ENCODE measurements at places on chromosomes 1 and 21. TPM values are rescaled to one million over a fixed set of nuclear protein-coding genes. Genes with fewer than 3 reads are reported as not detected.

DNA sequence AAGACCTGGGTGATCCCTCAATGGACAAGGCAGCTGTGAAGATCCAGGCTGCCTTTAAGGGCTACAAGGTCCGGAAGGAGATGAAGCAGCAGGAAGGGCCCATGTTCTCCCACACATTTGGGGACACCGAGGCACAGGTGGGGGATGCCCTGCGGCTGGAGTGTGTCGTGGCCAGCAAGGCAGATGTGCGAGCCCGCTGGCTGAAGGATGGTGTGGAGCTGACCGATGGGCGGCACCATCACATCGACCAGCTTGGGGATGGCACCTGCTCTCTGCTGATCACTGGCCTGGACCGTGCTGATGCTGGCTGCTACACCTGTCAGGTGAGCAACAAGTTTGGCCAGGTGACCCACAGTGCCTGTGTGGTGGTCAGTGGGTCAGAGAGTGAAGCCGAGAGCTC, 85.2 kb downstream of the TRIM11 start:
- no peak overlapping the region for H3K27ac ChIP-seq
- H3K27me3 ChIP-seq, result no peaks in the 10 kb centered on the region
- no peak overlapping the region for H3K4me3 ChIP-seq
- no peaks in the 10 kb centered on the region for H3K4me1 ChIP-seq

GRCh38 chr1:85275701-85276214, 674 bp downstream of the BCL10 start:
- peaks cover 12% of the 10 kb centered on the region for H3K4me1 ChIP-seq
- H3K4me3 ChIP-seq, result peak overlapping the region; percentile 94
- H3K27me3 ChIP-seq, result no peaks in the 10 kb centered on the region
- peak overlapping the region; percentile 61 for H3K27ac ChIP-seq

DNA sequence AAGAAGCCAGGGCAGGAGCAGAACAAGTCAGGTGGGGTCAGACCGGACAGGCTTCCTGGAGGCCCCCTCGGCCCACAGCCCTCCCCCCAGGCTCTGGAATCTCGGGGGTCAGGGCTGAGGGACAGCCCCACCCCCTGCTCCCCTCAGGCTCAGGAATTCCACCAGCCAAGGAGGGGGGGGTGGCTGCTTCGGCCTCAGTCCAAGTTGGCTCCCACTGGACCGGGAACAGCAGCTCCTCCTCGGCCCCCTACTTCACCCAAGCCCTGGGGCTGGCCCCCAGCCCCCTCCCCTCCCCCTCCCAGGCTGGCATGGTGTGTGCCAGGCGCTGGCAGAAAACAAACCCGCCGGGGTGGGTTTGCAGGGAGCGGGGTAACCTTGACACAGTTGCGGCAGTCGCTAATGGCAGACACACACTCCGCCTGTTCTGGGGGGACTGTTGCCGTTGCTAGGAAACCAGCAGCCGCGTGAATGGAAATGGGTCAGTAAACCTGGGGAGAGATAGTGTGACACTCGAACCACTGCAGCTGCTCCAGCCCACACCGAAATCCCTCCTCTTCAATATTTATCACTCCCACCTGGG, 32.4 kb downstream of the AHDC1 start:
- no peaks in the 10 kb centered on the region for H3K36me3 ChIP-seq
- H3K27ac ChIP-seq, result peak overlapping the region; percentile 92
- peaks cover 79% of the 10 kb centered on the region for H3K4me1 ChIP-seq
- peak; percentile 45 for DNase-seq
- no peak overlapping the region for H3K4me3 ChIP-seq

- no peak overlapping the region for H3K27ac ChIP-seq
- H3K27me3 ChIP-seq, result no peaks in the 10 kb centered on the region
- H3K36me3 ChIP-seq, result no peaks in the 10 kb centered on the region
- no peaks in the 10 kb centered on the region for H3K4me1 ChIP-seq
Measured at GRCh38 chr1:16918371-16918770, 3.4 kb upstream of the CROCC start.

GRCh38 chr1:110348050-110348449, 8.9 kb downstream of the RBM15 start:
- no peaks in the 10 kb centered on the region for H3K27me3 ChIP-seq
- no peak overlapping the region for H3K4me3 ChIP-seq
- H3K27ac ChIP-seq, result no peak overlapping the region
- no peak for DNase-seq
- peaks cover 7% of the 10 kb centered on the region for H3K4me1 ChIP-seq

GRCh38 chr1:206460836-206461426, 9.3 kb upstream of the IKBKE start:
- H3K4me3 ChIP-seq, result no peak overlapping the region
- H3K27ac ChIP-seq, result no peak overlapping the region
- H3K36me3 ChIP-seq, result no peaks in the 10 kb centered on the region

- H3K4me1 ChIP-seq, result no peaks in the 10 kb centered on the region
- H3K27ac ChIP-seq, result no peak overlapping the region
- no peak for DNase-seq
- H3K4me3 ChIP-seq, result no peak overlapping the region
- no peaks in the 10 kb centered on the region for H3K36me3 ChIP-seq
Measured at GRCh38 chr1:4169991-4170390, 269.9 kb upstream of the C1orf174 start.

GRCh38 chr1:82706741-82707140, 906.0 kb downstream of the ADGRL2 start:
- H3K36me3 ChIP-seq, result no peaks in the 10 kb centered on the region
- no peak overlapping the region for H3K4me3 ChIP-seq
- H3K27me3 ChIP-seq, result no peaks in the 10 kb centered on the region
- H3K27ac ChIP-seq, result no peak overlapping the region
- no peaks in the 10 kb centered on the region for H3K4me1 ChIP-seq

DNA sequence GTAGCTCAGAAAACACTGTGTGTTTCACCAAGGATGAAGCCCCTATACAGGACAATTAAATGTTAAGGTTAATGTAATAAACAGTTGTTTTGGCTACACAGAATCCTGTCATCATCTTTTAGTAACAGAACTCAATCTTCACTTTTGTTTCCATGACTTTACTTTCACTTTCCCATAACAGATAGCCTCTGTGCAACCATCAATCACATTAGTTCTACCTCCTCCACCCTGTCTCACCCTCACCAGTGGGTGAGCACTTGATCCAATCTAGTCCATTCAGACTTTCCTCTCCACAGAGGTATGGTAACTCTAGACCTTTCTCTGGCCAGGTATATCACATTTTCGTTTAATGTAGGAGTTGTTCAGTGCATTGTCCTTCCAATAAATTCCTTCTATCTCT, 1018.5 kb downstream of the ADGRL2 start:
- no peaks in the 10 kb centered on the region for H3K36me3 ChIP-seq
- no peak for DNase-seq
- no peaks in the 10 kb centered on the region for H3K27me3 ChIP-seq
- no peak overlapping the region for H3K4me3 ChIP-seq

- no peak overlapping the region for H3K4me3 ChIP-seq
- no peaks in the 10 kb centered on the region for H3K27me3 ChIP-seq
- H3K36me3 ChIP-seq, result no peaks in the 10 kb centered on the region
- peaks cover 5% of the 10 kb centered on the region for H3K4me1 ChIP-seq
- H3K27ac ChIP-seq, result no peak overlapping the region
Measured at GRCh38 chr1:248890549-248891498, 15.2 kb upstream of the PGBD2 start.

DNA sequence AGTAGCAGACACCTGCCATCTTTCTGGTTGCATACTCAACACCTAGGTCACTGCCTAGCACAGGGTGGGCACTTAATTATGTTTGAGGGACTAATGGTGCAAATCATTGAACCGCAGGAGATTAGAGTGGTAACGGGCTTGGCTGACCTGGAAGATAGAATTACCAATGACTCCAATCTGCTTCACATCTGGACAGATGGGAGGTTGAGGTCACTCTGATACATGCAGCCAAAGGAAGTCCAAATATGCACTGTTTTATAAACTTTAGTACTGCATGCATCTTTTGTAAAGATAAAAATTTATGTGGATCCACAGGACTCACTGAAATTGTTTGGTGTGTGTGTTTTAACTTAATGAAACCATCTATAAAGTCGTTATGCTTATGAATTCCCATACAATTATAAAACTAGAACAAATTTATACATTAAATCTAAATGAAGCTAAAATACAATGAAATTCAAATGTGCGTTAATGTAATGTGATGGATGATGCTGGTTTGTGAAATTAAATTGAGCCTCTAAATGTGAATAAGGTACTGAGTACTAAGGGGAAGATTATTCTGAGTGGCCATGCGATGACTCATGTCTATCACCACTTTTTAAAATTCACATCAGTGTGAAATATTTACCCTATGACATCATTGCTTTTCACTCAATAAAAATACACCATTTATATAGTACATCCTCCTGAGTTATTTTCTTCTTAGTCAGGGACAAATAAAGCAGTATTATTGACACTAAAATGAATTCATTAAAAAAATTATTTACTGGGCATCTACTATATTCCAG, 224.7 kb upstream of the FAM78B start:
- no peaks in the 10 kb centered on the region for H3K4me1 ChIP-seq
- no peak overlapping the region for H3K27ac ChIP-seq
- no peak for DNase-seq
- no peak overlapping the region for H3K4me3 ChIP-seq

DNA sequence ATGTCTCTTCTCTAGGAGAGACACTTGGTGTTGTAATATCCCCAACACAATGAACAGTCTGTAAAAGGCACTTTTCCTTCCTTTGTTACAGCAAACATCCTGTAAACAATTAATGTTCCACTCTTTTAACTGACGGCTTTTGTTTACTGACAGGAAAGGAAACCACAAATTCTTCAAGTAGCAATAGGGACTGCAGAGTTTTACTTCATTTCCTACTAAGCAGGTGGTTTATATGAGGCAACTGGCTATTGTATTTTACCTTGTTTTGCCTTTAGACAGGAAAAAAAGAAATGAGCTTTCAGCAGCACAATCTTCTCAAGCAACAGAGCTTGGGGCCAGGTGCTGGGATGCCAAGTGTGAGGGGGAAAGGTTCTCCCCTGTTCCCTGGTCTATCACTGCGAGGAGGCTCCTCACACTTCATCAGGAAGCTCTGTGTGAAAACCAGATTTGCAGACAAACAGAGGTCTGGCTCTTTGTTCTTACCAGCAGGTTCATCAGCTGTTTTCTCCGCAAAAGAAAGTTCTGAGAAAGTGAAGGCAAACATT, 51.2 kb downstream of the SIPA1L2 start:
- H3K27me3 ChIP-seq, result no peaks in the 10 kb centered on the region
- no peaks in the 10 kb centered on the region for H3K36me3 ChIP-seq
- H3K27ac ChIP-seq, result no peak overlapping the region

DNA sequence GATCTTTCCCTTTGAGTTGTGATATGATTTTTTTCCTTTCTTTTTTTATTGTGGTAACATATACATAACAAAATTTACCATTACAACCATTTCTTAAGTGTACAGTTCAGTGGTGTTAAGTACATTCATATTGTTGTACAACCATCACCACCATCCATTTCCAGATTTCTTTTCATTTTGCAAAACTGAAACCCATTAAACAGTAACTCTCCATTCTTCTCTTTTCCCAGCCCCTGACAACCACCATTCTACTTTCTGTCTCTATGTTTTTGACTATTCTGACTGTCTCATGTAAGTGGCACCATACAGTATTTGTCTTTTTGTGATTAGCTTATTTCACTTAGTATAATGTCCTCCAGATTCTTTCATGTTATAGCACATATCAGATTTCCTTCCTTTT, 30.3 kb downstream of the CEP350 start:
- no peak overlapping the region for H3K4me3 ChIP-seq
- no peaks in the 10 kb centered on the region for H3K36me3 ChIP-seq
- H3K4me1 ChIP-seq, result no peaks in the 10 kb centered on the region
- DNase-seq, result no peak

DNA sequence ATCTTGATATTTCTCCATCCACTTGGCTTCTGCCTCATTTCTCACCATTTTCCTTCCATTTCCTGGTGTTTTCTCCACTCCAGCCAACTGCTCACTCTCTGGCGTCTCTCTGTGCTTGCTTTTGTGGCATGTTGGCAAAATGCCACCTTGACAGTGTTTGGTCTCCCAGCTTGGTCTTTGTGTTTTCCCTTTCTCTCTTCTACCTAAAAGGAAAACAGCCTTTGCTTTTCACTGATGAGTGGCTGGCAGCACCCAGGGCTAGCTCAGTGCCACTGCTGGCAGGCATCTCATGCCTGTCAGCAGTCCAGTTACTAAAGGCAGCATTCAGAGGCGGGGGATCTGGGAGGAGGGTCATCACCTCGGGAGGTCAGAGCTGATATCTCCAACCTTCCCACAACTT, 55.3 kb upstream of the DSCAM start:
- H3K4me1 ChIP-seq, result no peaks in the 10 kb centered on the region
- no peaks in the 10 kb centered on the region for H3K27me3 ChIP-seq
- H3K4me3 ChIP-seq, result no peak overlapping the region

- no peak overlapping the region for H3K4me3 ChIP-seq
- H3K27ac ChIP-seq, result no peak overlapping the region
- DNase-seq, result no peak
Measured at GRCh38 chr1:26797627-26798026, 9.9 kb downstream of the PIGV start.

DNA sequence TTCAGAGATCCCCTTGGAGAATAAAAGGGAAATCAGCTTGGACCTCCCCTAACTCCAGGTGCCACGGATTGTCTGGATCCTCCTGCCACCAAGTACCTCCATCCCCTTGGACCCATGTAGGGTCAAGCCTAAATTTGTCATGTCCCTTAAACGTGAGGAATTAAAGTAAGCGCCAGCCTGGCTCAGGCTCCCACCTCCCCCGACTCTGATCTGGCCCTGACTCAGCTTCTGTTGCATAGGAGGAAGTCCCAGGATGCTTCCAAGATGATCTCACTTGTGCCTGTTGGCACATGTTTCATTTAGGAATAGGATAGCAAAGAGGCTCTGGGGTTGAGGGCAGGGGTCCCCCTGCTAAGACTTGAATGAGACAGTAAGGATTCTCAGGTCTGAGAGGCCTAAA, 231.9 kb upstream of the JUN start:
- no peak overlapping the region for H3K4me3 ChIP-seq
- no peak for DNase-seq
- no peaks in the 10 kb centered on the region for H3K4me1 ChIP-seq
- no peaks in the 10 kb centered on the region for H3K36me3 ChIP-seq
- no peak overlapping the region for H3K27ac ChIP-seq

GRCh38 chr1:200384818-200385390, 24.9 kb downstream of the ZNF281 start:
- DNase-seq, result no peak
- H3K4me1 ChIP-seq, result peaks cover 18% of the 10 kb centered on the region

DNA sequence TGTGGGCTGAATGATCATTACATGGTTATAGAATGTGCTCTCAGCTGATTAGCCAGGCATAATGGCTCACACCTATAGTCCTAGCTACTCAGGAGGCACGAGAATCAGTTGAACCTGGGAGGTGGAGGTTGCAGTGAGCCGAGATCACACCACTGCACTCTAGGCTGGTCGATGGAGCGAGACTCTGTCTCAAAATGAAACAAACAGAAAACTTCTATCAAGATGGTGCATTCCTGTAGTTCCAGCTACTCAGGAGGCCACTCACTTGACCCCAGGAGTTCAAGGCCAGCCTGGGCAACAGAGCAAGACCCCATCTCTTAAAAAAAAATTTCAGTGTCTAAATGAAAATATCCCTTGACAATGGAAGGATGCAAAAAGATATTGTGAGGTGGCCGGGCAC, 10.9 kb downstream of the TIMM17A start:
- no peak overlapping the region for H3K27ac ChIP-seq
- no peaks in the 10 kb centered on the region for H3K4me1 ChIP-seq

GRCh38 chr1:235697508-235697907, 47.9 kb upstream of the GNG4 start:
- H3K4me1 ChIP-seq, result no peaks in the 10 kb centered on the region
- H3K27me3 ChIP-seq, result no peaks in the 10 kb centered on the region
- DNase-seq, result no peak
- no peaks in the 10 kb centered on the region for H3K36me3 ChIP-seq
- no peak overlapping the region for H3K4me3 ChIP-seq

Gene S100A7
- total RNA-seq, result not detected

Gene PCBP3
- 0.75 TPM for total RNA-seq

Gene PLD5
- 1.8 TPM for total RNA-seq

Gene NHLH1
- total RNA-seq, result 0.28 TPM

Gene PLA2G2D
- not detected for total RNA-seq

Gene RORC
- total RNA-seq, result not detected

Gene DHDDS
- 46.9 TPM for total RNA-seq

Gene C1orf116
- 10.4 TPM for total RNA-seq
